Motor neuron (in vitro differentiated cells): ENCODE measurements at places on chromosomes 16 and 17. TPM values are rescaled to one million over a fixed set of nuclear protein-coding genes. Genes with fewer than 3 reads are reported as not detected.
A peak's percentile ranks its signal among the peaks of the same experiment; 100 is the strongest.

GRCh38 chr16:30902029-30902972, 5.9 kb downstream of the CTF1 start:
- peak; percentile 99 for ATAC-seq

GRCh38 chr17:52136166-52136565, 22.3 kb downstream of the CA10 start:
- peak; percentile 39 for ATAC-seq

DNA sequence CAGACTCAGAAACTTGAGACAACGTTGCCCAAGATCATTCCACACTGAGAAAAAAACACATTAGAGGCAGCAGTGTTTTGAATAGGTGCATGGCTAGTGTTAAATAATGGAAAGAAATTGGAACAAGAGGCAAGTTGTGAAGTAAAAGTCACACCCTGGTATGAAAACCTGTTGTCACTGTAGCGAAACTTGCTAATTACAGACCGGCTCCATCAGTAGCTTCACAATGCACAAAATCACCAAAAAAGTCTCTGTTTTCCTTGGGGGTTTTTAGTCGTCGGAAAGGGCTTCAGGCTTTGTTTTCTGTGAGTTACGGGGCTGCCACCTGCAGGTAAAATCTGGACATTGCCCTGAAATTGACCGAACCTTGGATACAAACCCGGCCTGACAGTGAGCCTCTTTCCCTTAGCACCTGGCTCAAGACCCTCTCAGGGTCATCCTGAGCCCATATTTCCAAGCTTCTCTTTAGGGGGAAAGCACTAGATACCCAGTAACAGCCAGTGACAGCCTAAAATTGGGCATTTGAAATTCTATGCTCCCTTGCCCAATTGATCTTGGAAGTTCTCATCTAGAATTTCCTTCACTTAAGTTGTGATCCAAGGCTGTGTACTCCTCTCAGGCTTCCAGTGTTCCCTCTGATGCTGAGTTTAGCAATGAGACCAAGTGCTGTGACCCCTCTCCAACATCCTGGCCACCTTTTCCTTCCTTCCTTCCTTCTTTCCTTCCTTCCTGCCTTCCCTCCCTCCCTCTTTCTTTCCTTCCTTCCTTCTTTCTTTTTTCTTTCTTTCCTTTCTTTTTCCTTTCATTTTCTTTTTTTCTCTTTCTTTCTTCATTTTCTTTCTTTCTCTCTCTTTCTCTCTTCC, 7.2 kb upstream of the GRB2 start:
- ATAC-seq = peak; percentile 67

DNA sequence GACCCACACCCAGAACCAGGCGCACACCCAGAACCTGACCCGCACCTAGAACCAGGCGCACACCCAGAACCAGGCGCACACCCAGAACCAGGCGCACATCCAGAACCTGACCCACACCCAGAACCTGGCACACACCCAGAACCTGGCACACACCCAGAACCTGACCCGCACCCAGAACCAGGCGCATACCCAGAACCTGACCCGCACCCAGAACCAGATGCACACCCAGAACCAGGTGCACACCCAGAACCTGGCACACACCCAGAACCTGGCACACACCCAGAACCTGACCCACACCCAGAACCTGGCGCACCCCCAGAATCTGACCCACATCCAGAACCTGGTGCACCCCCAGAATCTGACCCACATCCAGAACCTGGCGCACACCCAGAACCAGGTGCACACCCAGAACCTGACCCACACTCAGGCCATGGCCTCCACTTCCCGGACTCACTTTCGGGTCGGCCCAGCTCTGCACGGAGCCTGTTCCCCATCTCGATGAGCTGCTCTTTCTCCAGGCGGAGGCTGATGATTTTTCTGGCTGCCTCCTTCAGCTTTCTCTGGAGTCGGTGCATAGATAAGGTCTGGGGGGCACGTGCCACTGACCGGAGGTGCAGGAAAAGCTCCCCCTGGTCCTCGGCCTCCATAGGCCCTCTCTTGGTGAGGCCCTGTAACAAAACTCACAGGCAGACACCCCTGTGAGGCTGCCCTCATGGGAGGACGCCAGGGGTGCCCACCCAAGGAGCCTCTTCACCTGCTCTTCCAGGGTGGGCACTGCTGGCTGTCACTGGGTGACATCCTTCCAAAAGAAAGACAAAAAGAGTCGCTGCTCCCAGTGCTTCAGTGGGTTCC, 53.3 kb upstream of the FASN start:
- ATAC-seq = no peak

GRCh38 chr16:84937196-84938005, 73.9 kb downstream of the ZDHHC7 start:
- no peak for ATAC-seq

DNA sequence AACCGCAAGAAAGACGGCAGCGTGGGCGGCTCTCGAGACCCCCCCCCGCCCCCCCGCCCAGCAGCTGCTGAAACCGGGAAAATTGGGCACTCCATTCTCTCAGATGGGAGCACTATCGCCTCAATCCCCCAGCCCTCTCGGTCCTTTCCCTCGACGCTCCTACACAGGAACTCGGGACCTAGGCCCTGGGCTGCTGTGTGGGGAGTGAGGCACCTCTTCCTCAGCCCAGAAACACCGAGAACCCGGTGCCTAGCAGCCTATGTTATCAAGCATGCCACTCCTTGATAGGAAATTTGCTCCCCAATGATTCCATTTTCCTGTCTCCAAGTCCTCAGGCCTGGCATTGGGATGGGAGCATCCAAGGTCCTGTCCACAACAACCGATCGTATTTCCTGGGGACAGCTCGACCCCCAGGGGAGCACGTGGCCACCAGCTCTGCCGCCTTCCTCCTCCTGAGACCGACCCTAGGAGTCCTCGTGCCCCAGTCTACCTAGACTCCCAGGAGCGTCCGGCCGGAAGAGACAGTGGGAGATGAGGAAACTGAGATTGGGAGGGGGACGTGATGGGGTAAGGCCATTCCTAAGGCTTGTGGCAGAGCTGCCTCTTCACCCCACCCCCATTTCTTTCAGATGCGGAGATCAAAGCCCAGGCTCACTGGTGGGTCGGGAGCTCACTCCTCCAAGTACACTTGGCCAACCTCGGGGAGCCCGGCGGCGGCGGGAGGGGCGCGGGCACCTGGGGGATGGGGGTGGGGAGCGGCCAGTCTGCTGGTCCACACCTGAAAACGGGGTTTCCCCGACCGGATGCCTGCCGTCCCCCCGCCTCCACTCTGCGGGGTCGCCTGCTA, 17.5 kb upstream of the CBX8 start:
- ATAC-seq = no peak

DNA sequence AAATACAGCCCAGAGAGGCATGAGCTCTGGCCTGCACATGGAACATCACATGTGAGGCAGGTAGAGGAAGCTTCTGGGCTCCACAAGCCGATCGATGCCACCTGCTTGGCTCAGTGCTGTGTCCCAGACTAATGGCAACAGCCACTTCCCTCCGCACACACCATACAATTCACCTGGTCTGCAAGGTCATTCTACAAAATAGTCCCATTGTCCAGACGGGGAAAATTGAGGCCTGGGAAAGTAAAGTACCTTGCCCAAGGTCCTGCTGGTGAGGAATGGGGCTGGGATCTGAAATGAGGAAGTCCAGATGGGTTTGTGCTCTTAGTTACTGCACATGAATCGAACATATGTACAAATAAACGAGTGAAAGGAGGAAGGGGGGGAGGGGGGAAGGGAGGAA, 88.0 kb downstream of the LITAF start:
- no peak for ATAC-seq

- ATAC-seq = no peak
Observed at GRCh38 chr17:32485261-32486110, 1.3 kb upstream of the CDK5R1 start.

Gene CFAP52
- total RNA-seq = 0.38 and 2.0 TPM in 2 replicates

Gene ACE
- 1.4 and 4.6 TPM in 2 replicates for total RNA-seq

DNA sequence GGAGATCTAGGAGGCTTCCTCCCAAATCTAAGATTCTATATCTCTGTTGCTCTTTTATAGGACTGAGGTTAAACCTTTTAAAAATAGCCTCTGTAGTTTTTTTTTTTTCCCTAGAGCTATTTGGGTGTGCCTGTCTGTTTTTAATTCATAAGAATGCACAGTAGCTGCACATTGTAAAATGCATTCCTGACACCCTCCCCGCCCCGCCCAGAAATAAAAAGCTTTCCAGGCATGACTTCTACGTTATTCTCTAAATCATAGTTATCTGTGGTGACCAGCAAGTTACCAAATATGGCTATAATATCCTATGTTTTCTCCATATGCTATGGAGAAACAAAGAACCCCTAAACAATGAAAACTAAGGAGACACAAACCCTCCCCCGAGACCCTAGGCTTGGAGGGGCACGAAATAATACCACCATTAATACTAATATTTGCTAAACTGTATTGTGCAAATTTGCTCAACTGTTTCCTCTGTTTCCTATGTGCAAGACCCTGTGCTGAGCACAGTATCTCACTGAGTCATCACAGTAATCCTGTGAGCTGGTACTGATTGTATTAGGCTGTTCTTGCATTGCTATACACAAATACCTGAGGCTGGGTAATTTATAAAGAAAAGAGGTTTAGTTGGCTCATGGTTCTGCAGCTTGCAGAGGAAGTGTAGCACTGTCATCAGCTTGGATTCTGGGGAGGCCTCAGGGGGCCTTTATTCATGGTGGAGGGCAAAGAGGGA, 388.3 kb downstream of the CA10 start:
- ATAC-seq = no peak

DNA sequence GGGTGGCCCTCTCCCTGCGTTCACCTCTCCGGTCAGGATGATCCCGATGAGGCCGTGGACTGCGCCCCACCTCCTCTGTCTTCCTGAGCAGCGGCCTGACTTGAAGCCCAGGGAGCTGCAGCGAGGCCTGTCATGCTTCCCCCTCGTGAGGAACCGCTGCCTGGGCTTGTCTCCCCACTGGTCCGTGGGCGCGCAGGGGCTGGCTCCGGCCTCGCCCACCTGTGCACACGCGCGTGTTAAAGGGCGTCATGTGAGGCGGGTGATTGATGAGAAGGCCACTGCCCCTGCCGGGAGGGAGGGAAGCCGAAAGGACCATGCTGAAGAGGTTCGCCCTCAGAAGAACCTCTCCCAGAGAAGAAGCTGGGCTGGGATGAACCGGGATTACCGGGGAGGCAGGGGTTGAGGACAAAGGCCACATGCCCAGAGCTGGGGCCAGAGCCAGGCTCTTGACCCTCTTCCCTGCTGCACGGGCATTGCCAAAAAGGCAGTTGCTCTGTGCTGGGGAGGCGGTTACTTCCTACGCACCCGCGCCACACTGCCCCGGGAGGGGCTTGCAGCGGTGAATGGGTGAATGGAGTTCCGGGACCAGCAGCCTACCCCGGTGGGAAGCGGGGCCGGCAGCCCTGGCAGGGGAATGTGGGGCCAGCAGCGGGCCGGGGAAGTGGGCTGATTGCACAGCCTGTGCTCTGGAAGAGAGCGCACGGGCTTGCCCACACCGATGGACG, 85.9 kb upstream of the GSE1 start:
- peak; percentile 64 for ATAC-seq

Gene CCT6B
- 2.1 and 2.4 TPM in 2 replicates for total RNA-seq

- ATAC-seq = peak; percentile 94
Observed at GRCh38 chr16:66516808-66517585, 32.9 kb downstream of the TK2 start.

GRCh38 chr16:557463-558297, 2.5 kb upstream of the PRR35 start:
- no peak for ATAC-seq

Gene LPO
- 0.71 and 1.2 TPM in 2 replicates for total RNA-seq

Gene MYH11
- total RNA-seq = 0.05 and 0.81 TPM in 2 replicates

DNA sequence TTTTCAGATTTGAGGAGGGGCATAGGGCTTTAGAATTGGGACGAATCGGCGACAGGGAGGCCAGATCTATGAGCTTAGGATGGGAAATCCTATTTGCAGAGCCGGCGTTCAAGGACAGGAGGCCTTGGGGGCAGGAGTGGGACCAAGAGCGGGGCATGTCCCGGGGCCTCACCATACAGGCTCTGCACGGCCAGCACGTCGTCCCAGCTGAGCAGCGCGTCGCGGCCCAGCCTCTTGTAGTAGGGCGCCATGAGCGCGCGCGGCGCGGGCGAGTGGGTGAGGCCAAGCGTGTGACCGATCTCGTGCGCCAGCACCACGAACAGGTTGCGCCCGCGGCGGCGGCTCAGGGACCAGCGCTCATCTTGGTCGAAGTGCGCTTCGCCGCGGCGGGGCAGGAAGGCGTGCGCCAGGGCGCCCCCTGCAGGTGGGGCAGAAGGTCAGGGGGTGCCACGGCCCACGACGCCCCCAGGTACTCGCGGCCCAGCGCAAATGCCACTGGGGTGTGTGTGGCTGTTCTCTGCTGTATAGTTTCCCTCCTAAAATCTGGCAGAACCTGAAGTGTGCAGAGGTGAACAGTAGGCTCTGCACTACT, 9.3 kb downstream of the C17orf50 start:
- no peak for ATAC-seq

DNA sequence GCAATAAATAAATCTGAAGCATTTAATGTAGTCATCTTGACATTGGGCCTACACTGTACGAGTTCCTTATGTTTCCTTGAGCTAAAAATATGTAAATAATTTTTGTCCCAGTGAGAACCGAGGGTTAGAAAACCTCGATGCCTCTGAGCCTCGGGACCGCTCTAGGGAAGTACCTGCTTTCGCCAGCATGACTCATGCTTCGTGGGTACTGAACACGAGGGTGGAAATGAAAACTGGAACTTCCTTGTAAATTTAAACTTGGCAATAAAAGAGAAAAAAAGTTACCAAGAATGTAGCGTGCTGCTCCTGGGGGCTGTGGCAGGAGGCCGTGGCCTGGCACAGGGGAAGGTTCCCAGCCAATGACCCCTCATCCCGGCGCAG, 74.1 kb downstream of the SOCS1 start:
- no peak for ATAC-seq

GRCh38 chr17:27493088-27493487, 36.8 kb downstream of the KSR1 start:
- ATAC-seq = no peak

Gene CACNG1
- not detected in 2 replicates for total RNA-seq

Gene GP1BA
- total RNA-seq = 0.78 and 0.93 TPM in 2 replicates

DNA sequence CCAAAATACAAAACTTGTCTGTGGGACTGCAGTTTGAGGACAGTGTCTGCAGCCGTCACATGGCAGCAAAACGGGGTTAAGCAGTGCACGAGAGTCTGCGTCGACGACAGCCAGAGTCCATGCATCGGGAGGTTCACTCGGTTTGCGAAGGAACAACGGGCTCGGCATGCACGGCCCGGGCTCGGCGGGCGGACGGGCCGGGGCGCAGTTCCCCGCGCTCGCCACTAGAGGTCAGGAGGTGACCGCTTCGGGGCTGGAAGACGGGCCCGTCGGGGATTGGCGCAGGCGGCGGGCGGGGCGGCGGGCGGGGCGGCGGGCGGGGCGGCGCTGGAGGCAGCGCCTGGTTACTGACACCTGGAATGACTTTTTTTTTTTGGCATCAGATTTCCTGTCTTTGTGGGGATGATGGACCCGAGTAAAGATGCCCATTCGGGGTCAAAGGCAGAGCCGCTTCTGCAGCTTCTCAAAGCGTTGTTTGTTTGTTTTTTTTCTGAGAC, 6.5 kb downstream of the SCGB1C2 start:
- peak; percentile 95 for ATAC-seq

- no peak for ATAC-seq
Observed at GRCh38 chr16:63195336-63195735, 1159.1 kb upstream of the CDH8 start.

- peak; percentile 30 for ATAC-seq
Observed at GRCh38 chr17:43368740-43369506, 29.9 kb upstream of the ARL4D start.

GRCh38 chr17:47117386-47117785, 71.7 kb downstream of the CDC27 start:
- no peak for ATAC-seq

- no peak for ATAC-seq
Observed at GRCh38 chr16:12896562-12896961, 4.8 kb upstream of the SHISA9 start.
